Right ventricle myocardium superior (tissue), 1 donor: ENCODE measurements at places on chromosomes 5 and 9. TPM values are rescaled to one million over a fixed set of nuclear protein-coding genes. Genes with fewer than 3 reads are reported as not detected.

ARHGAP26 gene
- 32.5 TPM for total RNA-seq

FSD1L gene
- total RNA-seq, result 5.5 TPM

RLN2 gene
- not detected for total RNA-seq

NR5A1 gene
- total RNA-seq, result not detected

IL4 gene
- total RNA-seq, result not detected
